ENCODE measurements at places on chromosomes 7 and 10.

DNA sequence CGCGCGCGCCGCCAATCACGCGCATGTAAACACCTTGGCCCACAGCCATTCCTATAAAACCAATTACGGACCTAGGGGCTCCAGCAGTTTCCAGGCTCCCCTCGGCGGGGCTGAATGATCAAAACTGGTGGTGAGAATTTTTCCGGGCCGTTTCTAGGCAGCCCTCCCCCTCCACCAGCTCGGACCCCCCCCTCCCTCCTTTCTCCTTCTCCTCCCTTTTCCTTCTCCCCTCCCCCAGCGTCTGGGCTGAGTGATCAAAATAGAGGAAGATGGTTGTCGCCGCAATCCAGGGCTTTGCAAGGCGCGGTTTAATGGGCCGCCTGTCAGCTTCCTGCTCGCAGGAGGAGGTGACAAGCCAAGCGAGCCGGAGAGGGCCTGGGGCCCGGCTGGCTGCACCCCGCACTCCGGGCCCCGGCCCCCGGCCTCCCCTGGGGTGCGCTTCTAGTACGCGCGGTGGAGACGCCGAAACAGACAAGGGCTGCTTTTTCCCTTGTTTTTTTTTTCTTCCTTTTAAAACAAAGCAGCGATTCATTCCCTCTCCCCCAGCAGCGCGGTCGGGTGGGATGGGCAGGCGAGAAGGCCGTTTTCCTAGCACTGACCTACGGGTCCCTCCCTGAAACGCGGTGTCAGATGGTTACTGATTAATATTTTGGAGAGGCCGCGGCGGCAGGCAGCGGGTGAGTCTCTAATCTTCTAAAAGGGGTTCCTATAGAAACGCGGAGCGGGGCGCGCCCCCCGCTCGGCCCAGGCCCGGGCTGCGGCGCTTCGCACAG is 528 bp upstream of the TNRC18 start:
- peak; percentile 69 for DNase-seq

DNA sequence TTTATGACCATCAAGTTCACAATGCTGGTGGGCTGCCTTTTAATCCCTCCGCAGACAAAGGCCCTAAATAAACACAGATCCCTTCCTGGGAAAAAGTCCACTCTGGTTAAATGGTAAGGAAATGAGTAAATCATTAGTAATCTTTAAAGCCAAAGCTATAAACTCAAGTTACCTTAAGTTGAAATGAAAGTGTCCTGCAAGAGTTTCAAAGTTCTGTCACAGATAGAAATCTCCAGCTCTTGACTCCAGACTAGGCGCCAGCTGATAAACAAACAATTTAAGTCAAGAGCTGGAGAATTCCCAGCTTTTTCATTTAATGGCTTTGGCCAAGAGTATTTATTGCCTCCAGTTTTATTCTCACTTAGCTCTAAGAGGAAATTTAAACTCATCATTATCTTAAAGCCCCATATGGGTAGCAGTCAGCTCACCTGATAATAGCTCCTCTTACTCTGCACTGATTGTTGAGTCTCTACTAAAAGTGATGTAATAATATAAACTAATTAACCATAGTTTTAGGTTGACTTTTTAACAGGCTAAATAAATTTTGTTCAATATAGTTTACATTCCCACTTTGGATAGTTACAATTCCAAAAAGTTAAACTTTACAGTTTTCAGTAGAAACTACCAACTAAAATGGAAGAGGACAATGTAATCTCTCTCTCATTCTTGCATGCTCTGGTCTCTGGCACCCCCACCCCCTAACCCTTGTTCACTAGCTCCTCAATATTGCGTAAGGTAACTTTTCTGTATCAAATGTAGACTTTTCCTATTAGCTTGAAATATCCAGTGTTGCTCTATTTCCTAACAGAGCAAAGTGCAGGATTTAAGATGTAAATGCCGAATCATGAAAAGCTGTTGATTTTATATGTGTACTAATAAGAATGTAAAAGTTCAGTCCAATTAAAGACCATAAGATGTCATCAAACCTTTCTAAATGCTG is 56.1 kb downstream of the HIBADH start:
- DNase-seq, result no peak

GRCh38 chr7:155756322-155756721 is 55.9 kb downstream of the SHH start:
- DNase-seq, result no peak

GRCh38 chr7:131281266-131282048 is 46.2 kb upstream of the MKLN1 start:
- no peak for DNase-seq

- DNase-seq, result no peak
Measured at GRCh38 chr7:152862006-152862405, 102.5 kb downstream of the ACTR3B start.

DNA sequence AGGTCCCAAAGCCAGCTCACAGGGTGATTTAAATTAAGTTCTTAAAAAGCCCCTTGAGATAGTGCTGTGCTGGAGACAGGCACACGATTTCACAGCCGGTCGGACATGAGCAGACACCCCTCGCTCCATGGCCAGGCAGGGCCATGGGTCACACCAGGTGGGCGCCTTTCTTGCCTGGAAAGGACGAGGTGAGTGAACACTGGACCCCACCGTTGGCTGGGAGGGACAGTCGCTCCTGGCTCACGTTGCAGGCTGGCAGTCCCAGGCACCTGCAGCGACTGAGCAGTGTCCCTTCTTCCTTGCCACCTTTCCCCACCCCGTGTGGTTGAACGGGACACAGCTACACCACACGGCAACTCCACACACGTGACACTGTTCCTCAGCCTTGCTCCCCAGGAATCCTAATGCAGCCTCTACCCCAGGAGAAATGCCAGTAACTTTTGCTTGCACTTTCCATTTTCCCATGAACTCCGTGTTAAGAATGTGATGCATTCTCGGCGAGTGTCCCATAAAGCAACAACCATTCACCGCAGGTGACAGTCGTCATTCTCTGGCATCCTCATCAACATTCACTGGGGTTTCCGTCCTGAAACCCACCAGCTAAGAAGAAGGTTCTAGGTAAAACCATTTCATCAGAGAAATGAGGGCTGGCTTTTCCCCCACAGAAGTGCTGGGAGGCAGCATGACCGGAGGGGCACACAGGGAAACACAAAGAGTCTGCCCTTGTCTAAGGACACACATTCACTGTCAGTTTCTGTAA is 217.4 kb downstream of the ZMYND11 start:
- no peak for DNase-seq

DNA sequence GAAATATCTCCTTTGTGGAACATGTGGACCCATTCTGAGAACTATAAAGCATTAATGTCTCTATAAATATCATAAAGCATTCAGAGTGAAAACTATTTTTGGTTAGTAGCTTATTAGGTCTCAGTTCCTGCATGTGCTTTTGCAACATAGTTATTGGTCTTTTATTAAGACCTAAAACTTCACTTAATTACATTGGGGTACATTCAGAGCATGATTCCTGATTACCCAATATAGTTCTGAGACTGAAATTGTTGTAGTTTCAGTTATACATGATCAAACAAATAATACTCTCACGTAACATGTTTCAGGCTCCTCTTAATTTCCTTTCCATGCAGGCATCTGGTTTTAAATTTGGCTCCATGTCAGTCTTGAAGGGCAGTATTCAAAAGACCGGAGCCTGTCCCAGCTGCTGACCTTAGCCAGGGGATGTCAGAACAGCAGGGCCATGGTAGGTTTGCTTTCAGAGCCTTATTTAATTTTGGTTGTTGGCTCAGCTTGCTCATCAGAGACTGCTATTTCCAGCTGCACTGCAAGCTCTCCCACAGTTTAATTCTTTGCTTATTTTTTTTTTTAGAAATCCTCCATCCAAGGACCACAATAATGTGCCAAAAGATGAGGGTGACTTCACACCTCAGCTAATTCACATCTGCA is 447.8 kb upstream of the FZD8 start:
- no peak for DNase-seq

GRCh38 chr10:75779276-75779675 is 347.9 kb downstream of the LRMDA start:
- DNase-seq, result no peak

DNA sequence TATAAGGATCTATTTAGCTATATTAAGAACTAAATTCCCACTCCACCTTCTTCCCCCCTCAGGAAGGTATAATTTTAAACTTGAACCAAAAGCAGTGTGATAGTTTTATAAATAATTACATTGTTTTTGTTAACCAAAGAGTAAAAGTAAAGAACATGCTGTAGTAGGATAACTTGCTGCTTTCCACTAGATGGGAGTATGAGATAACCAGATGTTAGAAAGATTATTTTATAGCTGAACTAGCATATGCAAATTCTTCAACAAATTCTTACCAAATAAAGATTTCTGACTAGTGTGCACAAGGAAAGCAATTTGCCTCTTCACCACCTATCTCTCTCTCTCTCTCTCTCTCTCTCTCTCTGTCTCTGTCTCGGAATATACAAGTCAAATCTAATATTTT is 31.8 kb downstream of the TES start:
- DNase-seq, result no peak

DNA sequence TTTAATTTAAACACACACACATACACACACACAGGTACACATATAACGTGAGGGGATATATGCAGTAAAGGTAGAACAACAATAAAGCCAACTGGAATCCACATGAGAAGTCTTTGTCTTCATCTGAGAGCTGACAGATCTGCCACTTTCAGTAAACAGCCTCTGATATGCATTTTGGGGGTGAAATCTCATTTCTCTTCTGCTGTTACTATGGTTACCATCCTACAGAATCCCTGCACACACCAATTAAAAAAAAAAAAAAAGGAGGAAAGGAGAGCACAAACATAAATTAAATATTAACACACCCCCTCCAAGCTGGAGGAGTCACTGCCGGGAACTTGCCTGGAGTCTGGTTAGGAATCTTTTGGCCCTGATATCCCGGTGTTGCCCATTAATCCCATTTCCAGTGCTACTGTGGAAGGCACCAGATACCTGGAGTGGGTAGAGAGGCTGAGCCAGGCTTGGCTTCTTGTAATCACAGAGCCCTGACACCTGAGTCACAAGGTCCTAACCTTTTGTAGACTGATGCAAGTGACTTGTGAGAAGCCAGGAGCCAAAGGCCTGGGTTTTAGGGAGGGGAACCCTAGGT is 169.1 kb downstream of the LHFPL3 start:
- DNase-seq, result no peak

GRCh38 chr7:92714767-92715166 is 121.6 kb downstream of the CDK6 start:
- no peak for DNase-seq

DNA sequence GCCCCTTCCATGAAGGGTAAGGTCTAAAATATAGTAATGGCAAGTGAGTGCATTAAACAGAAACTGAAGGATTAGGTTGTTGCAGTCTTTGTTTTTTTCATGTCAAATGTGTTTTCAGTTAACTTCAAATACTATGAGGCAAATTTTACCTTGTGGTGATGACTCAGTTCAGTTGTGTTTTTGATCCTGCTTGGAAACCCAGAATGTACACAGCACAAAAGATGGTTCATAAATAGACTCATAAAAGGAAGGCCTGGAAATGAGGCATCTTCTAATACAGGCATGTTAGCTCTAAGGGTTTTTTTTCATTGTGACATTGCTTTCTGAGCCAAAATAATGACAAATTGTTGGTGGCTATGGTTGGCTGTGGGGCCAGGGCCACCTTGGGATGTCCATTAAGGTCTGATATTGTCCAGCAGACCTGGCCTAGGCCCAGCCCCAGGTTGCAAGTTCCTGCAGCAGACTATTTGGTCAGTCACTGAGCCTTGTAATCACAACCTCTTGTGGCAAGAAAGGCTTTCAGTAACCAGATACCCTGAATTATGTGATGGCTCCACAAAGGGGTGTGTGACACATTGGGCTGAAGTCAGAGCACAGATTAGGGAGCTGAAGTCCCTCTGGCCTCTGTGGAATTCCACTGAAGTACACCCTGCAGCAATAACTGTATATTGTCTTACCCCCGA is 69.0 kb upstream of the SAMD8 start:
- DNase-seq, result no peak

- DNase-seq, result no peak
Measured at GRCh38 chr7:12926206-12926605, 238.8 kb downstream of the ARL4A start.

- DNase-seq, result no peak
Measured at GRCh38 chr7:34406848-34407530, 251.0 kb upstream of the NPSR1 start.

GRCh38 chr10:132094581-132095234 is 29.0 kb downstream of the JAKMIP3 start:
- no peak for DNase-seq

DNA sequence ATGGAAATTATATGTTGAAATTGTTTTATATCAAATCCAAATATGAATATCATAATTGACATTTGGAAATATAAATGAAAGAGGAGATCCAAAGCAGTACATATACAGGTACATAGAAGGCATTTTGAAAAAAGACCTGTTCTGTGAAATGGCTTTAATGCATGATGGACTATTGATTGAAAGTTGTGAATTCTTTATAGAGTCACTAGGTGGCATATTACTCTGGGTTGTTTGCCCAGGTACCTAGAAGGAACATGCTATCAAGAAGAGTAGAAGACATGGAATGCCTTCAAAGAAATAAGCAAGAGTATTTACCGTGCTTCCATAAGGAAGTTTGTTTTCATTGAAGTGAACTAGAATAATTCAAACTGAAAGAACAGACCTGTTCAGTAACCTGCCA is 160.0 kb upstream of the ANK3 start:
- no peak for DNase-seq

DNA sequence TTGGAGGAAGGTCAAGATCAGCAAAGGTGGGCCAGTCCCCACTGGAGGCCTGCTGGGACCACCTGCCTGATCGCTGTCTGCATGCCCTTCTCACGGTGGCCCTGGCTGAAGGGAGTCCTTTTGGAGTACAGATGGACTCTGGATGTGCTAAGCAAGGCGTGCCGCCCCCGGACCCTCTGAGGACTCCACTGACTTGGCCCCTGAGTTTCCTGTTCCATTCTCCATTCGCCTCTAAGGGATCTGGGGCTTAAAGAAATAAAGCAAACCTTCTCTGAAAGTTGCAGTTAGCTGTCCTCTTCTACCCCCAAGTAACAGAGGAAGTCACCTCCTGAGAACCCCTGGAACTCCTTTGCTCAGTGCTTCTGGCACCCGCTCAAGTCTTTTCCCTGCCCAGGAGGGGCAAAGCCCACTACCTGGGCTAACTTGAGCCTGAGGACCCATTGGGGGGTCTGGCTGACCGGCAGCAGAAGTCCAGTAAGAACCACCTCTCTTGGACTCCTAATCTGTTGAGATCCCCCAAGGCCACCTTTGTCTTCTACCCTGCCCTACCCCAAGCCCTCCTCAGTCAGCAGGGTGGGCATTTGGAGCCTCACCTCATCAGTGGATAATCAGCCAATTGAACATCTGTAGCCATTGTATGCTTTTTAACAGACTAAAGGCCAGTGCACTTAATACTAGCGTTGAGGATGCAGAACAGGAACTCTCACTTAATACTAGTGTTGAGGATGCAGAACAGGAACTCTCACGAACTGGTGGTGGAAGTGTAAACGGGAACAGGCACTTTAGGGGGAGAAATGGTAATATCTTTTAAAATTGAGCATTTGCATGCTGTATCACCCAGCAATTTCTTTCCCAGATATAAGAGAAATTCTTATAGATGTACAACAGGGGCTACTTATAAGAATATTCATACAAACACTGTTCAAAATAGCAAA is 2.2 kb downstream of the TBATA start:
- DNase-seq, result no peak

DNA sequence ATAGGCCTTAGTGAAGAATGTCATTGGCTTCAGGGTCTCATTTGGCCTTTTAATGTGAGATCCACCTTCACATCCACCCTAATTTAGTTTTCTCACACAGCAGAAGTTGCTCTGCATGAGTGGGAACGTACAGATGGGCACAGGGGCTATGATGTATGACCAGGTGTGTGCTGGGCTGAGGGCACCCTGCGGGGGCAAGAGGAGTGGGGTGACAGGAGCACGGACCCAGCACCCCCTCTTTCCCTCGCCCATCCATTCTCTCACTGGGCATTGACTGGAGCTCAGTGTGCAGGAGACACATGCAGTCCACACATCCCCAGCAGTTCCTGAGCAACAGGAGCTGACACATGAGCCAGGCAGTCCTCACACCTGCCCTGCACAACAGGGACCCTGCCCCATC is 95.1 kb upstream of the PPP2R2D start:
- DNase-seq, result no peak
